ENCODE measurements at places on chromosomes 1 and 21. TPM values are rescaled to one million over a fixed set of nuclear protein-coding genes. Genes with fewer than 3 reads are reported as not detected.

GRCh38 chr21:30818837-30819610 is 6.0 kb upstream of the KRTAP8-1 start:
- no peak for DNase-seq

GRCh38 chr1:183227422-183228346 is 41.6 kb downstream of the LAMC2 start:
- no peak for DNase-seq

DNA sequence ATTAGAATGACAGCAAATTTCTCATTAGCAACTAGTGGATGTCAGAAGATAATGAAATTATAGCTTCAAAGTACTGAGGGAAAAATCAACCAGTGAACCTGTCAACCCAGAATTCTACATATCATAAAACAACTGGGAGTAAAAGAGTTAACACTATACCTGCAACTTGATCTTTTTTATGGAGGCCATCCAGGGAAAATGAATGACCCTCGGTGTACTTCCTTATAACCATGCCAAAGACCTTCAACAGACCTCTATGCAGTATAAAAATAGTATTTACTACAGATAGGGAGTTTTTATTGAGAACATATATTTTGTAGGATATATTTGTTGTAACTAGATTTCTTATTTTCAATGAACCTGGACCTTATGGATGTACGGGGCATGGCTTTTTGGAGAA is 392.5 kb upstream of the ZRANB2 start:
- no peak for DNase-seq

COL8A2 gene
- total RNA-seq = 3.3 TPM

CA6 gene
- not detected for total RNA-seq

- no peak for DNase-seq
Observed at GRCh38 chr1:2538872-2539271, 8.8 kb upstream of the HES5 start.

All from bronchial epithelial cell (primary cell).